ENCODE measurements at places on chromosomes 12 and 14.

GRCh38 chr14:92356677-92357076, 33.7 kb downstream of the SLC24A4 start:
- DNase-seq: no peak

GRCh38 chr12:6533653-6533922, 729 bp upstream of the GAPDH start:
- no peak for DNase-seq

DNA sequence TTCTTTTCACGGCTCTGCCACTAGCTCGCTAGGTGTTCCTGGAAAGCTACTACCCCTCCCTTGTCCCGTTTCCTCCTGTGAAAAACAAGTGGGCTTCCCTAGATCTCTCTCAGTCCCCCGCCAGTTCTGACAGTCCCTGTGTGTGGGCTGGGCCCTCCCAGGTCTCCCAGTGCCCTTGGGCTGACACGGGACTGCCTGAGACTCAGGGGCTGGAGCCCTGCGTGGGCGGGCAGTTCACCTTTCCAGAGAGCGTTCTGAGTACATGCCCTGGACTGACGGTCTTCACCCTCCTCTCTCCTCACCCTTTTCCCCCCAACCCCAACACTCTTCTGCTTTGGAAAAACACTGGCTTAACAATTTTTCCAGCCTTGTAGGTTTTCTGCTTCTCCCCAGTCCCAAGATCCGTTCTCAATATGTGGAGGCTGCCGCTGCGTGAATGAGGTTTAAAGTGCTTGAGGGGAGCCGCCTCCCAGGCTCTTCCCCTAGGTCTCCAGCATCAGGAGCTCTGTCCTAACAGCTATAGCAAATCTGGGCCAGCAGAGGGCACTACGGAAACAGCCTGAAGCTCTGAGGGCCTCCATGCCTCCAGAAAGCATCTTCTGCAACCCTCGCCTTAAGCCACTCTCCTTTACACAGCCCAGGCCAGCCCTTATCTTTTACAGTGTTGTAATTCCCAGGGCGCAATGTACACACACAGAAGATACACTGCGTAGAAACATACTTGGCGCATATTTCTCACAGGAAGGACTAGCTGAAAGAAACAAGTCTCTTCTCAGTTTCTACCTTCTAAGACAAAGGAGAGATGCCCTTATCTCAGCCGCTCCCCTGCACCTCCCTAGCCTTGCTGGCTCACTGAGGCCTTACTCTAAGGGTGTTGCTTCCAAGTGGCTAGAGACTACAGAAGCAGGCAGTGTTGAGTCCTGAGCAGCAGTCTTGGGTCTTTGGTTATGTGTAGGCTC, 10.4 kb upstream of the DCD start:
- peak; percentile 54 for DNase-seq

GRCh38 chr14:54564071-54564867, 2.7 kb upstream of the SAMD4A start:
- DNase-seq: peak; percentile 44

- no peak for DNase-seq
Measured at GRCh38 chr14:68380329-68380741, 412.5 kb downstream of the ZFP36L1 start.
